ENCODE measurements at places on chromosomes 4 and X.

DNA sequence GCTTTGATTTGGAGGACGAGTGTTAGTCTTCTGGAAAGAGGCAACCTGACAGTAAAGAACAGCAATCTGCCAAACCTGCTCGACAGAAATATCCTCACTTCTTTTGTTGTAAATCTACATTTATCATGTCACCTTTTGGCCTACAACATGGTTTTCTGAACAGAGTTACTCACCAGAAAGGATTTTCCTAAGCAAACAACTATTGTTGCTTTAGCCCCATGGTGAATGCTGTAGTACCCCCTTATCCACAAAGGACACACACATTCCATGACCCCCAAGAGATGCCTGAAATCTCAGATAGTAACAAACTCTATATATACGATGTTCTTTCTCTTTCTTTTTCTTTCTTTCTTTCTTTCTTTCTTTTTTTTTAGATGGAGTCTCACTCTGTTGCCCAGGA is 42.7 kb downstream of the TMEM150C start:
- no peak for DNase-seq

DNA sequence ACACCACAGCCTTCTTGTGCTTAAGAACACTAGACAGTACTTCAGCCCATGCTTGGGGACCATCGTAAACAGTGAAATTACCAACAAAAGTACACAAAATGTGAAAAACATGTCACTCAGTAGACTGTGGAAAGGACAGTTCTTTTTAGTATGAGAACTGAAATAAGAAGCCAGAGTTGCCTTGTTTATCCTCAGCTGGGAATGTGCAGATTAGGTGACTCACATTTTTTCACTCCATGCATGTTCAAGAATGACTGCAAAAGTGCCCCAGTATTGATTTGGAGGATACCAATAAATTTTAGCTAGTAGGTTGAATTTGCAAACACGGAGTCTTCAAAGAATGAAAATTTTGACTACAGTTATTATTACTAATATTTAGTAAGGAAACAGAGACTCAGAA is 23.1 kb upstream of the BMP3 start:
- DNase-seq: no peak

GRCh38 chrX:347351-348117 is 28.9 kb upstream of the GTPBP6 start:
- DNase-seq: no peak

GRCh38 chr4:4670869-4671268 is 129.0 kb upstream of the STX18 start:
- DNase-seq: no peak

GRCh38 chrX:39470588-39471407 is 627.0 kb downstream of the BCOR start:
- no peak for DNase-seq

- DNase-seq: no peak
Observed at GRCh38 chr4:156962528-156962974, 9.0 kb downstream of the PDGFC start.

- no peak for DNase-seq
Observed at GRCh38 chrX:131441033-131441432, 102.8 kb upstream of the OR13H1 start.

- DNase-seq: no peak
Observed at GRCh38 chr4:184807797-184808712, 17.7 kb downstream of the ACSL1 start.

GRCh38 chrX:6071731-6072130 is 156.9 kb downstream of the NLGN4X start:
- no peak for DNase-seq

DNA sequence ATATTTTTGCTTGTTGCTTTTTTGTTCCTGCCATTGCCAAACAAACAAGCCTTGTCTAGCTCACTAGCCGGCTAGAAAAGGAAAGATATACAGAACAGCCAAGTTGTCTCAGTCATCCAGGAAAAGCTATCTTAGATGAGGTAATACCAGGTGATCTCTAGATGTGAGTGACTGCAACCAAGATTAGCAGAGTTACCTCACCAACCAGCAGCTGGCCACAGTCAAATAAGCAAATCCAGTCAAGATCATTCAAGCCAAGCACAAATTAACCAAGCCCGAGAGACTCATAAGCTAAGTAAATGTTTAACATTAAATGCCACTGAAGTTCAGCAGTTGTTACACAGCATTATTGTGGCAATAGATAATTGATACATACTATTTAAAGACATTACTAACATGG is 108.6 kb downstream of the CENPC start:
- DNase-seq: no peak

GRCh38 chr4:53912766-53913497 is 151.5 kb downstream of the CHIC2 start:
- no peak for DNase-seq

DNA sequence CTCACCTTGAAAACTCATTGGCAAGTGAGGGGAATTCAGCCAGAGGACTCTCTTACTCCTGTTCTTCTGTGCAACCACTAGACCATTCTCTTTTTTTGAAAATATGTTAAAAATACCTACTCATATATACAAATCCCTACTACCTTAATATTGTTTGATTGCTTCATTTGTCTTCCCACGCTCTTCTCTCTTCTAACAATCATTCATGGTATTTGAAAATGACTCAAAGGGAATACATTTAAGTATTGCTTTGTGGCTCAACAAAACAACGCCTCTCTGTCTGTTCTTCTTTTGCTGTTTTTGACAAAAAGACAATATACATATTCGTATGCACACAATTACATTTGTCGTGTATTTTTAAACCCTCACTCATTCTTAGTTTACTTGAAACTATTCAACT is 589.4 kb downstream of the ANKRD50 start:
- no peak for DNase-seq

GRCh38 chrX:21155916-21156315 is 218.3 kb upstream of the CNKSR2 start:
- no peak for DNase-seq

DNA sequence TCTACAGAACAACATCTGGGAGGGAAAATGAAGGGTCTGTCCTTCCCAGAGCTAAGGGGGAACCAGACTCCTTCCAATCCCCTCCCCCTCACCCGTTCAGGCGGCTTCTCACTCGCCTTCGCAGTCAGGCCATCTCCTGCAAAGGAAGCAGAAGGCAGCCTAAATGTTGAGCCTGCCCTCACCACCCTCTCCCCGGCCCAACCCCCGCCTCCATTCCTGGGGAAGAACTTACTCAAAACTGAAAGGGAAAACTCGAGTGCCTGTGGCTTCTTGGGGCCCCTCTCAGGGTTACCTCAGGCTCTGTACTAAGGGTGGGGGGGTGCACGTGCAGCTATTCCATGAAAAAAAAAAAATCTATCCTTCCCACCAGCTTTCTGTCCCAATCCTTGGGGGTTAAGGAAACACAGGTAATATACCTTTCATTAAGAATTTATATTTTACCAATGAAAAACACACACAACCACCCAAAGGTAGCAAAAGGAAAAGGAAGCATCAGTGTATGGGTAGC is 2.4 kb downstream of the ZMYM3 start:
- DNase-seq: no peak

- no peak for DNase-seq
Observed at GRCh38 chr4:169100670-169101101, 90.6 kb upstream of the CBR4 start.

DNA sequence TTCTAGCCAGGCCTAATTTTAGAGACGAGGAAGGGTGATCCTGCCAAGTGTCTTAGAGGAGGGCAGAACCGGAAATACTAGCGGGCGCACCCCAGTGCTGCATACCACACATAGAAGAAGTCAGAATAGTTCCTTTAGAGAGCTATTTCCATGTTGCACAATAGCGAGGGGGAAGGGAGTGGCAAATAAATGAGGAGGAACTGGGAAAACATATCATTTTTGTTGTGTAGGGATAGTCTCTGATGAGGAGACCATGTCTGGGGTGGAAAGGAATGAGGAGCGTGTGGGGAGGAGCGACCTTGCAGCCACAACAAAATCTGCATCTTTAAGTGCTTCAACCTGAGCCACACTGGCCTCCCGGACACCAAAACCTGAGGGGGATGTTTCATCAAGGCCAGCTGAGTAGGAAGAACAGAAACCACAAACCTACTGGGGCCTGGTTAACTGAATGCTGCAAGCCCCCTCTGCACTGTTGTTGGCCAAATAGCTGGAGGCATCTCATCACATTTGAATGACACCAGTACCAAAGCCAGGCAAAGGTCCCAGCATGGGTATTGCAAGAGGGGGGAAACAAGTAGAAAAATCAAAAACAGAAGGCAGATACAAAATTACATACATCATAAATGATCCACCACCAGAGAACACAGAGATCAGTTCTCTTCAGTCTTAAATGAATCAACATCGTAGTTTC is 26.7 kb upstream of the C1QTNF7 start:
- no peak for DNase-seq

GRCh38 chrX:120794525-120794975 is 81.1 kb downstream of the CT47B1 start:
- no peak for DNase-seq

All from stimulated activated CD4-positive, alpha-beta T cell treated with anti-CD3 and anti-CD28 coated beads, Interleukin-1b, Interleukin-23, amount 100 ng/mL, for 1 hour (primary cell).